ENCODE measurements at places on chromosomes 11 and 22. TPM values are rescaled to one million over a fixed set of nuclear protein-coding genes. Genes with fewer than 3 reads are reported as not detected.

The TNNT3 gene
- total RNA-seq: 13.1 TPM

The P4HA3 gene
- total RNA-seq: 4.4 TPM

DNA sequence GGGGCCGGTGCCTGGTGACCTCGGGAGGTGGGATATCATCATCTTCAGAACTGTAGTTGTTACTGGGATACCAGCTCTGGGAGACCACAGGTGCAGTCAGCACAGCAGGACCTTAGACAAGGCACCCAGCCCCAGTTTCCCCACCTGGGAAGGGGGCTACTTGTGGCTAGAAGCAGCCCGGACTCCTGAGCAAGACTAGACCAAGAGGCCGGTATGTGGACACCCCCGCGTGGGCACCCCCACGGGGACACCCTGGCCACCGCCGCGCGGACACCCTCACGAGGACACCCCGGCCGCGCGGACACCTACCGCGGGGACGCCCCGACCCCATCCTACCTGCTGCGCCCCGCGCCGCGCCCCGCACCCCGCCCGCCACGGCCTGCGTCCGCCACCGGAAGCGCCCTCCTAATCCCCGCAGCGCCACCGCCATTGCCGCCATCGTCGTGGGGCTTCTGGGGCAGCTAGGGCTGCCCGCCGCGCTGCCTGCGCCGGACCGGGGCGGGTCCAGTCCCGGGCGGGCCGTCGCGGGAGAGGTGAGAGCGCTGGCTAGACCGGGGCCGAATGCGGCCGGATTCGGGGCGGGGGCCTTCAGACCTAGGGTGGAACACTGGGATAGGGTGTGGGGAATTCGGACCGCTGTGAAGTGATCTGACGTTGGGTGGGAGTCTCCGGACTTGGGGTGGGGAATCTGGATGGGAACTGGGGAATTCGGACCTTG is at the start of the genes COMT and TXNRD2:
COMT (plus strand) TSS at position 408 of the 718 bp plus-strand sequence. CDS start 20,755 bp downstream, outside the sequence.
TXNRD2 (minus strand) TSS at position 454 of the 718 bp plus-strand sequence; CDS start at position 439, 15 bp downstream.
- DNase-seq: peak; percentile 46

DNA sequence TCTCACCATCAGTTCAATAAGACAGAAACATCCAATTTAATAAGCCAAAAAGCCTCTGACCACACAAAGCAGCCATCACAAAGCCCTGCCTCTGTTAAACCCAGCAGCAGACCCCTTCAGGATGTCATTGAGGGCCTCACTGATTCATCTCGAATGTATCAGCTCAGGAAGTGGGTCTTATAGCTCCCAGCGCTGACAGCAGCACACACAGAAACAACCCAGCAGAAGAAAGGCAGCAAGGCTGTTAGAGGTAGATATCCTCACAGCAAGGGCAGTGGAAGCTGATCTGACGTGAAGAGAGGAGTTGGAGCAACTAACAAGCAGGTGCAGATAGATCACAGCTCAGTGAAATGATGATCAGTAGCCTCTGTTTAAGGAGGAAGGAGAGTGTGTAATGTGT is 86.2 kb upstream of the NCAM1 start:
- no peak for DNase-seq

GRCh38 chr11:32574421-32574820 is 9.2 kb upstream of the EIF3M start:
- DNase-seq: no peak
